ENCODE measurements at places on chromosomes 16 and 17. TPM values are rescaled to one million over a fixed set of nuclear protein-coding genes. Genes with fewer than 3 reads are reported as not detected.

TXNDC17 gene
- 74.2 TPM for total RNA-seq

GRCh38 chr17:79800325-79801155 is 3.7 kb upstream of the CBX8 start:
- peak; percentile 29 for DNase-seq

DNA sequence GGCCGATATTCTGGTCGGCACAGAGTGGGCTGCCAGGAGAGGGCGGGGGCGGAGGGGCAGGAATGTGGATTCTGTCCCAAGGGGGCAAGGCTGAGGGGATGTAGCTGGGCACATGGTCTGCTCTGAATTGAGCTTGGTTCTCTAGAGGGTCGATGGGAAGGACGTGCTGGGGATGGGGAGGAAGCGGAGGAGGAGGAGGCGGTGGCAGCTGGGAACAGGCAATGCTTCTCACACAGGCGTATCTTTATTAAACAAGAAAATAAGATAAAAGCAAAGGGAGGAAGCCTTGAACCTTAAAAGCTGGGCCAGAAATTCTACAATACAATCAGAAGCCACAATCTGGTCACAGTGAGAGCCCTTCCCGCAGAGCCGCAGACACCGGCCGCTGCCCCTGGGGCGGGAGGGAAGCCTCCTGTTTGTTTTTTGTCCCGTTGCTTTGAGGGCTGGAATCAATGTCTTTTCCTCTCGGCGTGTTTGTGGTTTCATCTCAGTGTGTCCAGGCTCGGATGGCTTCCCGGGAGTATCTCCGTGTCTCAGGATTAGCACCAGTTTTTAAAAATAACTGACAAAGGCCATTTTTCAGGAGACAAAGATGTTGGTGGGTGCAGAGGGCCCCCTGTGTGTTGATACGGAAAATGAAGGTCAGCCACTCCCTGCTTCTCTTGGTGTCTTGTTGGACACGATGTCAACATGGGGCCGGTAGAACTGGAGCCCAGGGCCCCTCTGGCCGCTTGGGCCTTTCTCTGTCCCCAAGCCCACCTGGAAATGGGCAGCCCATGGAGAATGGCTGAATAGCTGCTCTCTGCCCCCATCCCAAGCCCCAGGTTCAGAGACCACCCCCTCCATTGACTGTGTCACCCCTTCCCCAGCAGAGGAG is 12.3 kb upstream of the SLC7A5 start:
- no peak for DNase-seq

ADAD2 gene
- total RNA-seq, result not detected

- DNase-seq, result no peak
These were observed 1.7 kb downstream of the USB1 start for GRCh38 chr16:58002936-58003335.

DNA sequence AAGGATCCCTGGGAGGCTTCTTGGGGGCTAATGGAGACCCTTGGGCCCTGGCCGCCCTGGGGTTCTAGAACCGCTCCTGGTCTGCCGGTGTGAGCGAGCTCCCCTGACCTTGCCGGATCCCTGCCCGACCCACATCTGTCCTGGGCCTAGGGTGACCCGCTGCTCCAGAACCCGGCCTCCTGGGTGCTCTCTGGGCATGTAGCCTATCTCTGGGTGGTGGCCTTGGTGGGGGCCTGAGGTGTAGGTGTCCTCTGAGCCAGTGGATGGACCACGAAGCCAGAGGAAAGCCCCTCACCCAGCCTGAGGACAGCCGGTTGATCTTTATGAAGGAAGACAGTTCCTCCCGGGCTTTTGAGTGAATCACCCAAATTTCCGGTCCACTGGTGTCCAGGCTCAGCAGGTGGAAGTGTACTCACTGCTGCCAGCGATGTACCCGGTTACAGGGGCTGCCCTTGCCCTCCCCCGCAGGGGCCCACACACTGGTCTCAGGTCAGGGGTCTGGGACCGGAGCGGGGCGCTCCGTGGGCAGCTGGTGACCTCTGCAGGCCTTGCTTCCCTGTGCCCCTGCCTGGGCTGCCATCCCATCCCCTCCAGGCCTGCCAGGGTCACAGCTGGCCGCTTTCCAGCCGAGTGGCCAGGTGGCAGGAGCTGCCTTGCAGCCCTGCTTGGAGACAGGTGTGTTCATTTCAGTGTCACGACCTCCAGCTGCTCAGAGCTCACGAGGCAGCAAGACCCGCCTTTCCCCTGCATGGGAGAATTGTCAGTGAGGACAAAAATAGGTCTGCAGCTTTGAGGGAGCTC is 10.5 kb upstream of the GSE1 start:
- DNase-seq, result no peak

KRT24 gene
- not detected for total RNA-seq

DNA sequence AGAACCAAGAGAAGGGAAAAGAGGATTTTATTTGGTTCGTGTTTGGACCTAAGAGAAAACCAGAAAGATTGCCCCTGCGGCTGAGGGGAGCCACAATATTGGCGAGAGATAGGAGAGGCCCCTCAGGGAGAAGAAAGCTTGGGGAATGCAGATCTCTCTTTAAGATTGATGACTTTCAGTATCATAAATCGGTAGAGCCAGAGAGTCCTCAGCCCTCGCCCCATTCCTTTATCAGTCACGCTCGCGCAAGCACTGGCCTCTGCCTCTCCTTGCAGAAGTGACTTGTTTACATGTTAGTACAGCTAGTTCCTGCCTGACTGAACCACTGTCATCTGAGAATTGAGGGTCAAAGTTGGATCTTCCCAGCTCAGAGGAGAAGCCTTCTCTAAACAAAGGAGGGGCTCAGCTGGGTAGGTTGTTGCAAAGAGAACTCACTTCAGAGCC is 21.5 kb upstream of the KRT19 start:
- DNase-seq, result no peak

DNA sequence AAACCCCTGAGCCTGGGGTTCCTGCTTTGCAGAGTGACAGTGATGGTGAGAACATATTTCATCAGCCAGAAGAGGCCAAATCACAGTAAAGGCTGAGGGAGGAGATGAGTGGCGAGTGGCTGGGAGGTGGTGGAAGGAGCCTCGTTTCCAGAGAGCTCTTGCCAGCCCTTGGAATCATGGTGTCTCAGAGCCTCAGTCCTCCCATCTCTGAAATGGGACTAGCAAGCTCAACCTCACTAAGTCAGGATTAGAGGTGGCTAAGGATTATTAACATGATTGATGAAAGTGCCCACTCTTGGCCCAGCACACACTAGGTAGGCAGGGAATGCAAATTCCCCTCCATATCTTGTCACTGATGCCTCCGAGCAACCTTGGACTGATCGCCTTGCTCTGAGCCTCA is 43.0 kb downstream of the IL4R start:
- no peak for DNase-seq

GRCh38 chr16:11354733-11355574 is 9.7 kb downstream of the RMI2 start:
- no peak for DNase-seq

GRCh38 chr17:9115214-9116191 is 94.2 kb downstream of the NTN1 start:
- no peak for DNase-seq

DNA sequence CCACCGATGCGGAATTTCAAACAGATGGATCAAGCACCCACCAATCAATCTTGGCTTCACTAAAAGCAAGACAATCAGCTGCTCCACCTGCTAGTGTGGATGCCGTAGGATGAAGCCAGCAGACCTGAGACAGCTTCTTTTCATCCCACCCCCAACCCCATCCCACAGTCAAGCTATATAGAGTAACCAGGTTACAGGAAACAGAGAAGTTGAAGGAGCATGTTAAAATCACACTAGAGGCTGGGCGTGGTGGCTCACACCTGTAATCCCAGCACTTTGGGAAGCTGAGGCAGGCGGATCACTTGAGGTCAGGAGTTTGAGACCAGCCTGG is 37.7 kb downstream of the CMTM4 start:
- no peak for DNase-seq

DNA sequence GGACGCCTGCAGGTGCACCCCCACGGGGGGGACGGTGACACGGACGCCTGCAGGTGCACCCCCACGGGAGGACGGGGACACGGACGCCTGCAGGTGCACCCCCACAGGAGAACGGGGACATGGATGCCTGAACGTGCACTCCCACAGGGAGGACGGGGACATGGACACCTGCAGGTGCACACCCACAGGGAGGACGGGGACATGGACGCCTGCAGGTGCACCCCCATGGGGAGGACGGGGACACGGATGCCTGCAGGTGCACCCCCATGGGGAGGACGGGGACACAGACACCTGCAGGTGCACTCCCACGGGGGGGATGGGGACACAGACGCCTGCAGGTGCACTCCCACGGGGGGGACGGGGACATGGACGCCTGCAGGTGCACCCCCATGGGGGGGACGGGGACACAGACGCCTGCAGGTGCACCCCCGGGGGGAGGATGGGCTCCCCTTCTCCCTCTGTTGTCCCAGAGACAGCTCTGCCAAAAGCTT is 114.5 kb upstream of the METRNL start:
- no peak for DNase-seq

SLC13A5 gene
- 0.38 TPM for total RNA-seq

All from dermis microvascular lymphatic vessel endothelial cell (primary cell).